SK-N-SH (cell line): ENCODE measurements at places on chromosomes 7 and 10.

GRCh38 chr10:49323896-49324270, 24.9 kb downstream of the C10orf71 start:
- no peaks in the 10 kb centered on the region for H3K4me1 ChIP-seq
- H3K36me3 ChIP-seq = no peaks in the 10 kb centered on the region
- H3K27ac ChIP-seq = no peak overlapping the region
- no peak overlapping the region for H3K4me3 ChIP-seq
- no peaks in the 10 kb centered on the region for H3K27me3 ChIP-seq

GRCh38 chr7:36277249-36277542, 112.5 kb upstream of the ANLN start:
- H3K27ac ChIP-seq = no peak overlapping the region
- H3K4me3 ChIP-seq = no peak overlapping the region
- no peaks in the 10 kb centered on the region for H3K36me3 ChIP-seq
- peaks cover 38% of the 10 kb centered on the region for H3K4me1 ChIP-seq
- H3K27me3 ChIP-seq = no peaks in the 10 kb centered on the region

- no peak for DNase-seq
- H3K27me3 ChIP-seq = no peaks in the 10 kb centered on the region
- H3K4me3 ChIP-seq = no peak overlapping the region
- H3K36me3 ChIP-seq = no peaks in the 10 kb centered on the region
These were observed 232.1 kb upstream of the NPVF start for GRCh38 chr7:25460433-25460832.

DNA sequence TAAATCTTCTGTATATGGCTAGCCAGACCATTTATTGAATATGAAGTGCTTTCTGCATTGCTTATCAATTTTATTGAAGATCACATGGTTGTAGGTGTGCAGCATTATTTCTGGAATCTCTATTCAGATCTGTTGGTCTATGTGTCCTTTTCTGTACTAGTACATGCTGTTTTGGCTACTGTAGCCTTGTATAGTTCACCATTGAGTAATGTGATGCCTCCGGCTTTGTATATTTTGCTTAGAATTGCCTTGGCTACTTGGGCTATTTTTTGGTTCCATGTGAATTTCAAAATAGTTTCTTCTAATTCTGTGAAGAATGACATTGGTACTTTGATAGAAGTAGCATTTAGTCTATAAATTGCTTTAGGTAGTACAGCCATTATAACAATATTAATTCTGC, 1187.2 kb downstream of the XPNPEP1 start:
- peak overlapping the region; percentile 40 for H3K27ac ChIP-seq
- no peak for DNase-seq
- H3K4me3 ChIP-seq = no peak overlapping the region

- H3K27me3 ChIP-seq = no peaks in the 10 kb centered on the region
- DNase-seq = peak; percentile 21
- H3K4me1 ChIP-seq = peaks cover 1% of the 10 kb centered on the region; the same call in 1 of the 2 replicates
- H3K36me3 ChIP-seq = no peaks in the 10 kb centered on the region
- H3K4me3 ChIP-seq = no peak overlapping the region
- H3K27ac ChIP-seq = no peak overlapping the region
These were observed 23.5 kb upstream of the WAPL start for GRCh38 chr10:86545101-86545500.

- H3K4me3 ChIP-seq = no peak overlapping the region
- peaks cover 14% of the 10 kb centered on the region for H3K36me3 ChIP-seq
- H3K27me3 ChIP-seq = no peaks in the 10 kb centered on the region
- H3K27ac ChIP-seq = no peak overlapping the region
- no peak for DNase-seq
These were observed 39.2 kb downstream of the AIFM2 start for GRCh38 chr10:70093335-70093944.

DNA sequence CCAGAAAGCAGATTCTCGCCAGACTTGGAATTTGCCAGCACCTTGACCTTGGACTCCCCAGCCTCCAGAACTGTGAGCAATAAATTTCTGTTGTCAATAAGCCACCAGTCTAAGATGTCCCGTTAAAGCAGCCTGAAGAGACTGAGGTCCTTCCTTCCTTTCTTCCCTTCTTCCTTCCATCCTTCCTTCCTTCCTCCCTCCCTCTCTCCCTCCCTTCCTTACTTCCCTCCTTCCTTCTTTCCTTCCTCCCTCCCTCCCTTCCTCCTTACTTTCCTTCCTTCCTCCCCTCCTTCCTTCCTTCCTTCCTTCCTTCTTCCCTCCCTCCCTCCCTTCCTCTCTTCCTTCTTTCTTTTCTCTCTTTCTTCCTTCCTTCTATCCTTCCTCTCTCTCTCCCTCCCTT, 66.4 kb downstream of the NPTX2 start:
- no peak overlapping the region for H3K27ac ChIP-seq
- no peak overlapping the region for H3K4me3 ChIP-seq
- no peaks in the 10 kb centered on the region for H3K27me3 ChIP-seq
- no peaks in the 10 kb centered on the region for H3K36me3 ChIP-seq

- no peaks in the 10 kb centered on the region for H3K36me3 ChIP-seq
- no peak for DNase-seq
- no peak overlapping the region for H3K4me3 ChIP-seq
- H3K4me1 ChIP-seq = peaks cover 11% of the 10 kb centered on the region; the same call in 1 of the 2 replicates
These were observed 1.1 kb downstream of the ATG9B start for GRCh38 chr7:151023232-151023631.

GRCh38 chr7:151378011-151378410, 31.8 kb downstream of the WDR86 start:
- H3K4me3 ChIP-seq = no peak overlapping the region
- no peaks in the 10 kb centered on the region for H3K27me3 ChIP-seq
- H3K36me3 ChIP-seq = peaks cover 60% of the 10 kb centered on the region; the same call in 1 of the 2 replicates
- no peak for DNase-seq
- H3K27ac ChIP-seq = no peak overlapping the region
- H3K4me1 ChIP-seq = peaks cover 13% of the 10 kb centered on the region; the same call in 1 of the 2 replicates

GRCh38 chr7:70405241-70405640, 726.7 kb upstream of the GALNT17 start:
- no peaks in the 10 kb centered on the region for H3K36me3 ChIP-seq
- peak overlapping the region; percentile 80 for H3K27ac ChIP-seq
- H3K4me3 ChIP-seq = no peak overlapping the region
- H3K27me3 ChIP-seq = no peaks in the 10 kb centered on the region
- no peak for DNase-seq
- H3K4me1 ChIP-seq = peaks cover 51% of the 10 kb centered on the region

DNA sequence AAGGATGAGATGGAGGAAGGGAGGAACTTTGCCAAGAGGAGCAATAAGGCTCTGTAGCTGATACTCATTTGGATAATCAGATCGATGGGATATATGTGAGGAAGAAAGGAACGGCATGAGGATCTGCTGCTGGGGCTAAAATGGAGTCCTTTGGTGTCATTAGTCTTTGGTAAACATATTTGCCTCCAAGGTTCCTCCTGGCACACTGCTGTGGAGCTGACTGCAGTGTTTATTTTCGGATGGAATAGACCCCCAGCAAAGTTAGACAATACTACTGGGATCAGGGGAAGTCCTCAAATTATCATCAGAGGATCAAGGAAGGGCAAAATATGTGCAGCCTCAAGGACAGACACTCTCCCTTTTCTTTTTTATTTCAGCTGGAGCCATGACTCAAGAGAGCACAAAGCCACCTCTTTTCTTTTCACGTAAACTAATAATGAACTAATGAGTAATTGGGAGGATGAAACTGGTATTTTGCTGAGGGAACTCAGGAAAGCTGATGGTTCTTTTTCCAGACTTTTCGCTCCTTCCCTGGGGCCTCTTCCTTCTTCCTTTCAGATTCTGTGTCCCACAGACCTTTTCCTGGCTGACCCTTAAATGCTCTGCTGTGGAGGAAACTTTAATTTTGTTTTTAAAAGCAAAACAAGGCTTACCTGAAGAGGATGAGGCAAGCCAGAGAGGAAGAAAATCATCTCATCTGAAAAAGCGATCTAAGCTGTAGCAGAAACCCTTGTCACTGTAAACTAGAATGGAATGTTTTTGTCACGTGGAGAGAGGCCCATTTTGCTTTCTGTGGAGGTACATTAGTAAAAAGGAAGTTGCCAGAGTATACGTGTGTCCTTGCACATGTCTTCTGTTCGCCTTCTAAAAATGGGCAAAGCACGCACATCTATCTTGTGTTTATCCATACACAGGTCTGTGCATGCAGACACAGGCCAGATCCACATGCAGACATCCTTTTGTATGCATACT, 33.3 kb downstream of the LRMDA start:
- no peaks in the 10 kb centered on the region for H3K27me3 ChIP-seq
- H3K27ac ChIP-seq = no peak overlapping the region
- no peak for DNase-seq
- H3K36me3 ChIP-seq = no peaks in the 10 kb centered on the region
- H3K4me3 ChIP-seq = no peak overlapping the region

GRCh38 chr7:102472126-102473041, 6.3 kb downstream of the POLR2J start:
- no peak for DNase-seq
- no peak overlapping the region; the same call in 1 of the 2 replicates for H3K27ac ChIP-seq
- H3K4me3 ChIP-seq = no peak overlapping the region
- H3K27me3 ChIP-seq = no peaks in the 10 kb centered on the region
- peaks cover 54% of the 10 kb centered on the region; the same call in 1 of the 2 replicates for H3K36me3 ChIP-seq

GRCh38 chr7:120725376-120726039, 132.4 kb downstream of the TSPAN12 start:
- H3K27ac ChIP-seq = no peak overlapping the region
- H3K4me3 ChIP-seq = no peak overlapping the region; the same call in 1 of the 2 replicates
- H3K36me3 ChIP-seq = no peaks in the 10 kb centered on the region
- no peaks in the 10 kb centered on the region; the same call in 1 of the 2 replicates for H3K27me3 ChIP-seq
- no peaks in the 10 kb centered on the region for H3K4me1 ChIP-seq

GRCh38 chr10:22853906-22854447, 73.9 kb upstream of the ARMC3 start:
- H3K4me3 ChIP-seq = no peak overlapping the region
- no peak for DNase-seq
- H3K36me3 ChIP-seq = no peaks in the 10 kb centered on the region
- no peak overlapping the region for H3K27ac ChIP-seq
- H3K27me3 ChIP-seq = no peaks in the 10 kb centered on the region

DNA sequence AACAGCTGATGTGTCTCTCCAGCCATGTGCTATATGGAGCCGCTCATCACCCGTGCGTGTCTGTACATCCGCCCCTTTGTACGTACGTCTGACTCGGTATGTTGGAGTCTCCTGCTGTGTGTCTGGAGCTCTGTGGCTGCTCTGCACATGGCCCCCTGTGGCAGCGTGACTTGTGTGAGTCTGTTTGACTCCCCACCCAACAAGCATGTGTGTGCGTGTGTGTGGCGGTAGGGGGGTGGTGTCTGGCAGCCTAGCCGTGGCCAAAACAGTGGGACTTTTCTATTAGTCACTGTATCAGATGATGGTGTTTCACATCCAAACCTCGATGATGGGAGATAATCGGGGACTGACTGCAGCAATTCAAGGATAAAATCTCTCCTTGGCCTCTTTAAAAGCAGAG, 94.1 kb downstream of the COL13A1 start:
- peak; percentile 58 for DNase-seq
- no peaks in the 10 kb centered on the region for H3K27me3 ChIP-seq
- H3K36me3 ChIP-seq = no peaks in the 10 kb centered on the region
- H3K27ac ChIP-seq = no peak overlapping the region

- H3K36me3 ChIP-seq = no peaks in the 10 kb centered on the region
- no peak overlapping the region for H3K27ac ChIP-seq
- H3K4me1 ChIP-seq = peaks cover 9% of the 10 kb centered on the region
- no peak for DNase-seq
These were observed 17.9 kb upstream of the TRIL start for GRCh38 chr7:28976022-28976421.

GRCh38 chr7:43044511-43044910, 67.9 kb upstream of the HECW1 start:
- DNase-seq = no peak
- no peak overlapping the region for H3K4me3 ChIP-seq
- no peak overlapping the region for H3K27ac ChIP-seq
- no peaks in the 10 kb centered on the region for H3K36me3 ChIP-seq
- H3K27me3 ChIP-seq = no peaks in the 10 kb centered on the region; the same call in 1 of the 2 replicates

DNA sequence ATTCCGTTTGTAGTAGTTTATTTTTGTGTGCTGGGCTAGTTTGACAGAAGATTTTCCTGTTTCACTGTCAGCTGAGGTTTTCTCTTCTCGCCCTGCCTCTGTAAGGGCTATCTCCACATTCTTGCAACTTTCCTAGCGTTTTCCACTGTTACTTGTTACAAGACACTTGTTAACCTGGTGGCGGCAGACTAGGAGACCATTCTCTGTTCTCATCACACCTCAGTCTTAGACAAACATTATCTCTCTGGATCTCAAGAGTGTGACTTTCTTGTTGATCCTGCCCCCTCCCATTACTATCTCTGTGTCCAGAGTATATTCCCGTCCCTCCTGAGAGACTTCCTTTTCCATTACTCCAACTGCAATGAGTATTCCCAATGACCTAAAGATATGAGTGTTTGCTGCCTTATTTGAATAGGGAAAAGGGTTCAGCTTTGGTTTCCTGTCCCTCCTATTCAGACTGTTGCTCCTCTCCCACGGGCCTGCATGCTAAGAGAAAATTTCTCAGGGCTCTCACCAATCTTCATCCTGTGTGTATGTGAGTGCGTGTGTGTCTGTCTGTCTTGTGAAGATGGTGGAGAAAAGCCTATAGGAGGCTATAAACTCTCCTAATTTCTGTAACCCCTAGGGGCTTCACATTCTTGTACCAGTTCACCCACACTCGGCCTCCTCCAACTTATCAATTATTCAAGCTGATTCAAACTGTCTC, 722.4 kb upstream of the POT1 start:
- H3K4me3 ChIP-seq = no peak overlapping the region
- H3K4me1 ChIP-seq = no peaks in the 10 kb centered on the region
- no peaks in the 10 kb centered on the region for H3K36me3 ChIP-seq
- H3K27ac ChIP-seq = no peak overlapping the region
- no peak for DNase-seq

DNA sequence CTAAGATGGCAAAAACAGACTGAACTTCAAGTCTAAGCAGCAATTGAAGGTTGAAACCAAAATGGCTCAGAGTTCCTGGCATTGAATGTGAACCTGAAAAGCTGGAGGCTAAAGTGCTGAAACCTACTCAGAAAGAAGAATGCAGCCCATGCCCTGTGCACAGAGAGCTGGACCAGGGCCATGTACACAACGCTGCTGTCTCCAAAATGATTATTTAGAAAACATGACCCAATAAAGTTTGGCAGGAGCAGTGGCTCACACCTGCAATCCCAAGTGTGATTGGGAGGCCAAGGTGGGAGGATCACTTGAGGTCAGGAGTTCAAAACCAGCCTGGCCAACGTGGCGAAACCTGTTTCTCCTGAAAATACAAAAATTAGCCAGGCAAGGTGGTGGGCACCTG, 158.9 kb downstream of the AKR1D1 start:
- no peaks in the 10 kb centered on the region for H3K36me3 ChIP-seq
- DNase-seq = no peak
- no peak overlapping the region for H3K27ac ChIP-seq
- H3K4me1 ChIP-seq = no peaks in the 10 kb centered on the region

DNA sequence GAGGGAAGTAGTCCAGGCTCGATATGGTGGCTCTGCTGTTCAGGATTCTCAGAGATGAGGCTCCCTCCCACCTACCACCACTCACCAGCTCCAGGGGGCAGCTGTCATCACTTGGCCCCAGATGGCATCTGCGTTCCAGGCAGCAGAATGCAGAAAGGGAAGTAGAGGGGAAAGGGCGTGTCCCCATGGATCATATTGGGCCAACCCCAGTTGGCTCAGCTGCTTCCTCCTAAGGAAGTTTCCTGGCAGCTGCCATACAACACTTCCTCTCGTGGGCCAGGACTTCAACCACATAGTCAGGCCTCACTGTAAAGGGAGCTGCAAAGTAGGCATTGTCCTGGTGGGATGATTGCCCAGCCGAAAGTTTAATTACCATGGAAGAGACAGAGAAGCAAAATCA, 1.6 kb upstream of the TEX36 start:
- H3K4me3 ChIP-seq = no peak overlapping the region
- no peaks in the 10 kb centered on the region for H3K36me3 ChIP-seq
- H3K4me1 ChIP-seq = no peaks in the 10 kb centered on the region
- H3K27ac ChIP-seq = no peak overlapping the region
- no peak for DNase-seq
- no peaks in the 10 kb centered on the region for H3K27me3 ChIP-seq
